ENCODE measurements at places on chromosomes 6 and 20.

GRCh38 chr6:139647016-139647415, 272.6 kb upstream of the CITED2 start:
- no peak for DNase-seq

- DNase-seq: no peak
Observed at GRCh38 chr6:28356666-28357020, 6.9 kb downstream of the ZKSCAN3 start.

DNA sequence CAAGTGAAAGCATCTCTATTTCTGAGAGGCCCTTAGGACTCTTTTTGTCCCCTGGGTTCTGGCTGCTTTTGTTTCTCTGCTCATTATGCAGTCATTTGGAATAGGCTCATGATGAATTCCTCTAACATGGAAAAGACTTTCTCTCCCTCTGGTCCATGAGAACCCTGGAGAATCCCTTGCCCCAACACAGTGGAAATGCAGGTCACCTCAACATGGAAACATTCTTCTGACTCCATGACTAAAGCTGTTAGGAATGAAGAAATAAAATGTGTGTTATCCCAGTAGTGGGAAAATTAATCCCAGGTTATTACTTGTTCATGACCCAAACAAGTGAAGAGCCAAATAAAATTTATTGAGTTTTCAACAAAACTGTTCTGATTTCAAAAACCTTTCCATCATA, 458.6 kb downstream of the EPM2A start:
- DNase-seq: no peak

GRCh38 chr6:155267411-155267810, 3.6 kb downstream of the CLDN20 start:
- DNase-seq: no peak

DNA sequence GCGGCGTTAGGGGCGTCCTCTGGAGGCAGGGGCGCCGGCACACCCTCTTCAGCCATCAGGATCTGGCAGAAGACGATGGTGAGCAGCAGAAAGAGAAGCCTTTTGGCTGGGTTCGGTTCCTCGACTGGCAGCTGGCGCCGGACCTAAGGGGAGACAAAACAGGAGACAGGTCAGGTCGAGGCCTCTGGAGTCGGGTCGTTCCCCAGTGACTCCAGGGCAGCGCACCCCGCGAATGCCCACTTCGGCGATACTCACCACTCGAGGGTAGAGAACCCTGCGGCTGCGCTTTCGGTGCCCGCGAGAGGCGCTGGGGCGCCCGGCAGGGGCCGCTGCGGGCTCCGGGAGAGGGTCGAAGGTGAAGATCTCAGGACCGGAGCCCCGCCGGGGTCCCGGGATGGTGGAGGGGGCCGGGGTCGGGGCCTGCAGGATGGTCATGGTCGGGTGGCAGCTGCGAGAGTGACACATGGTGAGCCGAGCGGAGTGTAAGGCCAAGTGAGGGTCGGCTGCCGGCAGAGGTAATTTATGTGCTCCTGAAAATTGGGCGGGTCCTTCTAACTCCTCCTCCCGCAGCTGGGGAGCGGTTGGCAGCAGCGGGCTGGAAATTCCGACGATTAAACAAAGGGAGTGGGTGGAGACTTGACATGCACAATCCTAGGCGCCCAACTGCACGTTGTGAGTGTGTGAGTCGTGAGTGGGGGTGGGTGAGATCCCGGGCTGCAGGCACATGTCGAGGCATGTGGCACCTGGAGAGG, at the start of gene IER3:
TSS of gene IER3 (minus strand) at position 494 of the 752 bp plus-strand sequence. CDS start at position 465, 29 bp downstream.
- peak; percentile 38 for DNase-seq

- no peak for DNase-seq
Observed at GRCh38 chr6:167164261-167164660, 6.5 kb upstream of the GPR31 start.

DNA sequence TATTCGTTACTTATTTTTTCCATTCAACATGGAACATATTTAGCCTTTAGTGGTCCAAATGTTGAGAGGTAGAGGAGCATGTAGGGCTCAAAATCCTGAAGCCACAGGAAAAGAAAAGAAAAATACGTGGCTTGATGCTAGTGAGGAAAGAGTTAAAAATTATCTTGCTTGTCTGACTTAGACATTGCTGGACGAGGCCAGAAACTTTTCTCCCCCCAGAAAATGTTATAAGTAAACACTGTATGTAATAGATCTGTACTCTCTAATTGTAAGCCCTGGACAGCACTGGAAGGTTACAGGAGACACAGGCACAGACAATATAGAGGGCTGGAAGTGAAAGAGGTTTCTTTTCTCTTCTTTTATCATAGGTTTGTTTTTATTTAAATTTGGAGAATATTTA, 165.6 kb downstream of the ZFP64 start:
- no peak for DNase-seq

DNA sequence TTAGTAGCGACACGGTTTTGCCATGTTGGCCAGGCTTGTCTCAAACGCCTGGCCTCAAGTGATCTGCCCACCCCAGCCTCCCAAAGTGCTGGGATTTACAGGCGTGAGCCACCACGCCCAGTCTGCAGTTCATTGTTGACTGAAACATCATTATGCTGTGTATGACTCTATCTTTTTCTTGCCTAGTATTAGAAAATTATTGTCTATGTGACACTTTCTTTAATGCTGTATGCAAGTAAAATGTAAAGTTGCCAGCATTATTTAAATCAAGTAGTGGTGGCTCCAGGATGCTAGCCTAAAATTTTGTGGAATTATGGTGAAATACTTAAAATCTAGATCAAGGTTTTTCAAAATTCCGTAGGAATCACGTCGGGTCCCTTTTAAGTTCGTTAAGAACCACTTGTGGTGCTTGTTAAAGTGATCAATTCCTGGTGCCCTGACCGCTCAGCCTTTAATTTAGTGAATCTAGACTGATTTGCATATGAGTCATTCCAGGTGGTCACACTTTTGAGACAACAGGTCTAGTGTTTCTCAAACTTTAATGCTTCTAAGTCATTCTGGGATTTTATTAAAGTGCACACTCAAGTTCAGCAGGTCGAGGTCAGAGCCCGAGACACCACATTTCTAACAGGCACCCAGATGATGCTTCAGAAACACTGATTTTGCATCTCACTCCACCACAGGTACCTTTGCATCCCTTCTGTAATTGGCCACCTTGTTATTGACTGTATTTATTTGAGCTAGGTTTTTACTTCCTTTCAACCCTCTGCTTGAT, 132.6 kb upstream of the MTHFD1L start:
- DNase-seq: no peak

GRCh38 chr20:19433371-19434350, 221.2 kb downstream of the SLC24A3 start:
- DNase-seq: no peak

DNA sequence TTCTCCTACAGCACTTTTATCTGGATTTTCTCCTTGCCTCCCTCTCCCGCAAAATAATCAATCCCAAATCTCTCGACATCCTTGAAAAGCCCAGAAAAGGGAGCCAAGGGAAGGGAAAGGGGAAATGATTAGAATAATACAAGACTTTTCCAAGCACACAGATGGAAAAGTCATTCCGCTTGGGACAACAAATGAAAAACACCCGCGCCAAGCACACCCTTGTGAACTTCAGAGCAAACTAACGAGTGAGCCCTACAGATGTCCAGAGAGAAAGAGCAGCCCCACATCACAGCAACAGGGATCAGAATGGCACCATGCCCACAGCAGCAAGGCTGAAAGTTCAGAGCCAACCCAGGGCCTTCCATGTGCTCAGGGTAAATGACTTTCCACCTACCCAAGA, 49.6 kb downstream of the NINL start:
- no peak for DNase-seq

GRCh38 chr6:32982084-32982701, 13.8 kb downstream of the BRD2 start:
- peak; percentile 90 for DNase-seq

- DNase-seq: no peak
Observed at GRCh38 chr20:60695226-60696000, 556.6 kb upstream of the CDH4 start.

- no peak for DNase-seq
Observed at GRCh38 chr6:17897681-17898080, 89.8 kb downstream of the KIF13A start.

DNA sequence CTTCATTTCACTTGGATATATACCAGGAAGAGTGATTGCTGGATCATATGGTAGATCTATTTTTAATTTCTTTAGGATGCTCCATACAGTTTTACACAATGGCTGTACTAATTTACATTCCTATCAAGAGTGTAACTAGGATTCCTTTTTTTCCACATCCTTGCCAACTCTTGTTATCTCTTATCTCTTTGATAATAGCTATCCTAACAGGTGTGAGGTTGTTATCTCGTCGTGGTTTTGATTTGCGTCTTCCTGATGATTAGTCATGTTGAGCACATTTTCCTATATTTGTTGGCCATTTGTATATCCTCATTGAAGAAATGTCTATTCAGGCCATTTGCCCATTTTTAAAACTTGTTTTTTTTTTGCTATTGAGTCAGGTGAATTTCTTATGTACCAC, 552.4 kb downstream of the RFPL4B start:
- DNase-seq: no peak

- no peak for DNase-seq
Observed at GRCh38 chr20:34030456-34030855, 36.7 kb downstream of the RALY start.

GRCh38 chr6:101086473-101086872, 205.3 kb upstream of the ASCC3 start:
- DNase-seq: no peak

Measured in DMS79 (cell line).